ENCODE measurements at places on chromosomes 5 and 9. TPM values are rescaled to one million over a fixed set of nuclear protein-coding genes. Genes with fewer than 3 reads are reported as not detected.

The CNTFR gene
- total RNA-seq, result 0.69 TPM

The STK32A gene
- 5.8 TPM for total RNA-seq

The OBP2B gene
- not detected for total RNA-seq

The TEX48 gene
- not detected for total RNA-seq

The GGTA1 gene
- total RNA-seq, result 9.5 TPM

DNA sequence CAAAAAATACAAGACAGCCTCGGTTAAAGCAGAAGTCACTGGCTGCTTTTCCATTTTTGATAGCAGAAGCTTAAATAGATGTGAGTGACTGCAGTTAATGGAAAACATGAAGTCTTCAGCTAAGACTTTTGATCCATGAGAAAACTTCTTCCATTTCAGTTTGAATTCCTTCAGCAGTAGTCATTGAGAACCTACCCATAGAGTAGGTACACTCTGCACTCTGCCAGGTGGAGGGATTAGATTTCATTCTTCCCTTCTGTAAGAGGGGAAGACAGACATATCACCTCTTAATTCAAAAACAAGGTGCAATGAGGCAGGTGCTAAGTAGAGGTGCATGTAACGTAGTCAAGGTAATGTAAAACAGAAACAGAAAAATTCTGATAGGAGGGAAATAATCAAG, 26.7 kb upstream of the XPA start:
- H3K4me3 ChIP-seq, result no peak overlapping the region
- H3K36me3 ChIP-seq, result no peaks in the 10 kb centered on the region
- no peak for DNase-seq

GRCh38 chr5:107853696-107854095, 183.0 kb upstream of the EFNA5 start:
- no peaks in the 10 kb centered on the region for H3K36me3 ChIP-seq
- no peak overlapping the region for H3K4me3 ChIP-seq
- no peak for DNase-seq
- H3K4me1 ChIP-seq, result no peaks in the 10 kb centered on the region

Measured in upper lobe of left lung (tissue), 6 donors.